ENCODE measurements at places on chromosomes 6 and 20.

DNA sequence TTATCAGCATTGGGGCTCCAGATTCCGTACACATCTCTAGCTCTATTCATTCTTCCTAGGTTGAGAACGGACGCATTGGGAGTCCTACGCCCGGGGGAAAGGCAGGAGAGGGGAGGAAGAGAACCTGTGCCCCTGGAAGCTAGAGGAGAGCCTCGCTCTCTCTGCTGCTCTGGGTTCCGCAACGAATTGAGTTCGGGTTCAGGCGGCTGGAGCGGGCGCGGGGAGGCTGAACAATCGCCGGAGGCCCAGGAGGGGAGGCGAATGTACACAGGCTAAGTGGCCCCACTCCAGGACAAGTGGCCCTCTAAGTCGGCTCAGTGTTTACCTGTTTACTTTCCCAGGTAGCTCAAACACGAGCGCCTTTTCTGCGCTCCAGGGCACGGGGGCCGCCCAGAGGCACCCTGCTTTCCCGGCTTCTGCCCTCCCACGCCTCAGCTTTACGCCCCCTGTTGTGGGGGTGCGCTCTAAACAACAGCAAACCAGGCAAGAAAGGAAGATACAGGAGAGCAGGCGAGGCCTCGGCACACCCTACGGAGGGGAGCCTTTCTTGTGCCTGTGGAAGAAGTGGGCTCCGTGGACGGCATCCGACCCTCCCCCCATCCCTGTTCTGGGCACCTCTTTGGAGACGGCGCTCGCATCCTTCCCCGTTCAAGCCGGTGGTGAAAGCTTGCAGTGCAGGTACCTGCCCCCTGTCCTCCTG lies 4.6 kb upstream of the NKX2-2 start:
- DNase-seq: no peak

DNA sequence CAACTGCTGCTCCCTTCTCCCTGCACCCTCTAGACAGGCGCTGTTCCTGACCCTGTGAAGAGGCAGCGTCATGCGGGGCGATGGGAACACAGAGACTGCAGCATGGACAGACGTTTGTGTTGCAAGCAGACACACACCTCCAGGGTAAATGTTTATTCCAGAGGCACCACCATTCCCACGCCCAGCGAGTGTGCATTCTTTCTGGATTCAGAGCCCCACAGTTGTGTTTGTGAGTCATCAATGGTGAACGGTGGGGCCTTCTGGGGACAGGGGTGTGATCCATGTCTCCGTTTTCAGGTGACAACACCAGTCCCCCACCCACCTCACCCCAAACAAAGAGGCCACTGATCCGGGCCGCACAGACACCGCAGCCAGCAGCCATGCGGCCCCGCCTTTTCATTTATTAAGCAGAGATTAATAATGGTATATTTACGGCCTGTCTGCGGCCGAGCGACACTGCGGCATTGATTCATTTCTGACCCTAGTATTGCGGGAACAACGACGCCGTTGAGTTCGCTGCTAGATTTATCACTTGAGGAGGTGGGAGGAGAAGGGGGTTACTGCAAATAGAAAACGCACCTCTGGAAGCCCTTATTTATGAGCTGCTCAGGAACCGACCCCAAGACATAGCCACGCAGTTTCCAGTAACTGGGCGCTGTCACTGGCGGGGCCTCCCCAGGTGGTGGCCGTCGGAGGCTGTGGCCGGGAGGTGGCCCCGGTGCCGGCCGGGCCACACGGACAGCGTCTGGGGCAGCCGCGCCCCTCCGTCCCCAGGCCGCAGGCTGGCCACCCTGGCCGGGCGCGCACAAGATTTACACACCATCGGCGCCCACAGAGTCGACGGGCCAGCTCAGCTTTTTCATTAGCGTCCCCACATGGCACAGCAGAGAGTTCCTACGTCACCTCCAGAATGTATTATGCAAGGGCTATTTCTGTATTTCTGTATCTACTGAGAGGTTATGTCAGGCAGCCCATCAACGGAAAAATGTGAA lies 367.6 kb downstream of the THBS2 start:
- DNase-seq: no peak

GRCh38 chr6:74889635-74890034 lies 316.2 kb downstream of the COL12A1 start:
- no peak for DNase-seq

DNA sequence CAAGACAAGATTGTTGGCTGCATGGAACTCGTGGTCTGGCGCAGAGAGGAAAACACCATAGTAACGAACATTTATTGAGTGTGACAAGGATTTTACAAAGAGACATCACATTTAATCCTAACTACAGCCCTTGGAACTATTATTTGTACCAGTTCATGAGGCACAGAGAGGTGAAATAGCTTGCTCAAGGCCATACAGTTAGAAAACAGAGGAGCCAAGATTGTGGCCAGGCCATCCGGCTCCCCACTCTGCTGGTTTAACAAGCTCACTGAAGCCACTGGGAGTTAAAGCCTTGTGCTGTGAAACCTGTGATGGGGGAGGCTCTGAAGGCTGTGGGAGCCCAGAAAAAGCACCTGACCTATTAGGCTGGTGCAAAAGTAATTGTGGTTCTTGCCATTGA lies 74.9 kb upstream of the ZNFX1 start:
- no peak for DNase-seq

- no peak for DNase-seq
Measured at GRCh38 chr20:24955045-24955444, 6.0 kb downstream of the CST7 start.

DNA sequence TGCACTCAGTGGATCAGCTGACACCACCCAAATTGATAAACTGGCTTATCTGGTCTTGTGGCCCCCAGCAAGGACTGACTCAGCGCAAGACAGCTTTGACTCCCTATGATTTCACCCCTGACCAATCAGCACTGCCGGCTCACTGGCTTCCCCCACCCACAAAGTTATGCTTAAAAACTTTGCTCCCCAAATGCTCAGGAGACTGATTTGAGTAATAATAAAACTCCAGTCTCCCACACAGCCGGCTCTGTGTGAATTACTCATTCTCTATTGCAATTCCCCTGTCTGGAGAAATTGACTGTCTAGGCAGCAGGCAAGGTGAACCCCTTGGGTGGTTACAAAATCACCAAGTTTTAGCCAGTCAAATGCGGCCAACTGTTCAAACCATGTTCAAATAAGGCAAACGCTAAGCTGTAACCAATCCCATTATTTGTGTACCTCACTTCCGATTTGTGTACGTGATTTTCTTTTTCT lies 32.5 kb downstream of the SLC22A2 start:
- peak; percentile 21 for DNase-seq

GRCh38 chr20:40680161-40680959 lies 8.7 kb downstream of the MAFB start:
- DNase-seq: no peak

DNA sequence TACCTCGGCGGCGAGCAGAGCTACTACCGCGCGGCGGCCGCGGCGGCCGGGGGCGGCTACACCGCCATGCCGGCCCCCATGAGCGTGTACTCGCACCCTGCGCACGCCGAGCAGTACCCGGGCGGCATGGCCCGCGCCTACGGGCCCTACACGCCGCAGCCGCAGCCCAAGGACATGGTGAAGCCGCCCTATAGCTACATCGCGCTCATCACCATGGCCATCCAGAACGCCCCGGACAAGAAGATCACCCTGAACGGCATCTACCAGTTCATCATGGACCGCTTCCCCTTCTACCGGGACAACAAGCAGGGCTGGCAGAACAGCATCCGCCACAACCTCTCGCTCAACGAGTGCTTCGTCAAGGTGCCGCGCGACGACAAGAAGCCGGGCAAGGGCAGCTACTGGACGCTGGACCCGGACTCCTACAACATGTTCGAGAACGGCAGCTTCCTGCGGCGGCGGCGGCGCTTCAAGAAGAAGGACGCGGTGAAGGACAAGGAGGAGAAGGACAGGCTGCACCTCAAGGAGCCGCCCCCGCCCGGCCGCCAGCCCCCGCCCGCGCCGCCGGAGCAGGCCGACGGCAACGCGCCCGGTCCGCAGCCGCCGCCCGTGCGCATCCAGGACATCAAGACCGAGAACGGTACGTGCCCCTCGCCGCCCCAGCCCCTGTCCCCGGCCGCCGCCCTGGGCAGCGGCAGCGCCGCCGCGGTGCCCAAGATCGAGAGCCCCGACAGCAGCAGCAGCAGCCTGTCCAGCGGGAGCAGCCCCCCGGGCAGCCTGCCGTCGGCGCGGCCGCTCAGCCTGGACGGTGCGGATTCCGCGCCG lies 994 bp downstream of the FOXC1 start:
- no peak for DNase-seq

- DNase-seq: no peak
Measured at GRCh38 chr6:100203400-100203799, 209.4 kb upstream of the MCHR2 start.

DNA sequence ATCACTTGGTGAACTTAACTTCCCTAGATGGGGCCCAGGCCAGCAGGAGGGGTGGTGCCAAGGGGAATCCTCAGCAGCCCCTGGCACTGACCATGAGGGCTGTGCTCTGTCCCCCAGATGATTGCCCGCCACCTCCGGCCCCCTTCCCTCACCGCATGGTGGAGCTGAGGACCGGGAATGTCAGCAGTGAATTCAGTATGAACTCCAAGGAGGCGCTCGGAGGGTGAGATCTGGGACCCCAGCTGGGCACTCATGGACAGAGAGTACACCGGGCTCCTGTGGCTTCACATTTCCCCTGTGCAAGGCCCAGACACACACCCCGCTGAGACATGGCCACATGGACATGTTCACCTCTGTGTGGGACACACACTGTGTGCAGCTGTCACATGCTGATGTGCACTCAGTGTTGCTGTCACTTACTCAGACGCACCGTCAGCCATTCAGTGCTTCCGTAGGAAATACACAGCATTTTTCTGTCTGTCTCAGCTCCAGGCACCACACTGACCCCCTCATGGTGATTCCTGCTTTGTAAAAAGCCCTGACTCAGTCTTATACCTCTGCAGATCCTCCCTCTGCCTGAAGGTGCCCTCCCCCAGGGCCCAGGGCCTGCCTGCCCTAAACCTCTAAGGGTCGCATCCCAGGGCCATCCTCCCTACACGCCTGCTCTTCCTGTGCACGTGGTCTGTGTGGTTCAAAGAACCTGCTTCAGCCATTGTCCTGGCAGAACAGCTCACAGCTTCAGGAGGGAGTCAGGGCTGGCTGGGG lies 4.4 kb downstream of the MYLK2 start:
- no peak for DNase-seq

DNA sequence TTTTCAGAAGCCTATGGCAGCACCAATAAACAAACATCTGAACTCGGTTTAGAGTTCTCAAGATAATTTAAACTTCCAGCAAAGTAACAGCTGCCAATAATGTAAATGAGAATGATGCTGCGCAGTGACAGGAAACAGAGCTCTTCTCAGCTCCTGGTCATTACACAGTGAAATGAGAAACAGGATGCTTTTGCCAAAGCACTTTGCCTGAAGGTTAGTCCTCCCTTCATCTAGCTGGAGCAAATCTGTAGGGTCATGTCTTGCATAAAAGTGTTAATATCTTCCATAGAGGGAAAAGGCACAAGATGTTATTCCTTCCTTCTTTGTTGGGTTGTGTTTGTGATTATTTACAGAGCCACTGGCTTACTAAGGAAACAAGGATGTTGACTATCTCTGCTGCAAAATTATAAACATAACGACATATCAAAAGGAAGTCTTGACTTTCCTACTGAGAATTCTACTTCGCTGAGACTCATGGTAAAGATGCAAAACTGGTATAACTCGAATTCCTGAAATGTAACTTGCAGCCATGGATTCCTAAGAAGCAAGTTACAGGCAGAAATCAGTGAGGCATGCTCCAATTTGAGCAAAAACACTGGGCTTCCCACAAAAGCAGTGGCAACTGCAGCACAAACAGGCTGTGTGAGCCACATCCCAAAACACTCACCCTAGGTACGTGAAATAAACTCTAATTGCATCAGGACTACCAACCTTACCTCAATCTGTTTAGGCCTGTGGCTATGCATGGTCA lies 102.5 kb upstream of the BEND6 start:
- DNase-seq: no peak

DNA sequence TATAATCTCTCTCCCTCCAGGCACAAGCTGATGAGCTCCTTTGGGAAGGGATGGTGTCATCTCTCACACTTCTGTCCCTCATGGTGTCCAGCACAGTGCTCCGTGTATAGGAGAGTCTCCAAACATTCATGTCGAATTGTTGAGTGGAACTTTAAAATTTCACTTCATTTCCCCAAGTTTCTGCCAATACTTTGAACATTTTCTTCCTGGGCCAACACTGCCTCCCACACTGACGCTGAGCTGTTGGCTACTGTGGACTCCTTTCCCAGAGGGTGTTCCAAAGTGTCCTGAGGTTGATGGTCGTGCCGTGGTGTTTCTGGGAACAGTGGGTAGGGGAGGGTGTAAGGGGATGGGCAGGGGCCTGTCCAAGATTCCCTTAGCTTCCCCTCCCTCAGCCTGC lies 122.7 kb downstream of the TIAM2 start:
- no peak for DNase-seq

- no peak for DNase-seq
Measured at GRCh38 chr20:63533388-63533787, 3.8 kb downstream of the PTK6 start.

- no peak for DNase-seq
Measured at GRCh38 chr6:136405420-136406029, 115.9 kb upstream of the BCLAF1 start.

DNA sequence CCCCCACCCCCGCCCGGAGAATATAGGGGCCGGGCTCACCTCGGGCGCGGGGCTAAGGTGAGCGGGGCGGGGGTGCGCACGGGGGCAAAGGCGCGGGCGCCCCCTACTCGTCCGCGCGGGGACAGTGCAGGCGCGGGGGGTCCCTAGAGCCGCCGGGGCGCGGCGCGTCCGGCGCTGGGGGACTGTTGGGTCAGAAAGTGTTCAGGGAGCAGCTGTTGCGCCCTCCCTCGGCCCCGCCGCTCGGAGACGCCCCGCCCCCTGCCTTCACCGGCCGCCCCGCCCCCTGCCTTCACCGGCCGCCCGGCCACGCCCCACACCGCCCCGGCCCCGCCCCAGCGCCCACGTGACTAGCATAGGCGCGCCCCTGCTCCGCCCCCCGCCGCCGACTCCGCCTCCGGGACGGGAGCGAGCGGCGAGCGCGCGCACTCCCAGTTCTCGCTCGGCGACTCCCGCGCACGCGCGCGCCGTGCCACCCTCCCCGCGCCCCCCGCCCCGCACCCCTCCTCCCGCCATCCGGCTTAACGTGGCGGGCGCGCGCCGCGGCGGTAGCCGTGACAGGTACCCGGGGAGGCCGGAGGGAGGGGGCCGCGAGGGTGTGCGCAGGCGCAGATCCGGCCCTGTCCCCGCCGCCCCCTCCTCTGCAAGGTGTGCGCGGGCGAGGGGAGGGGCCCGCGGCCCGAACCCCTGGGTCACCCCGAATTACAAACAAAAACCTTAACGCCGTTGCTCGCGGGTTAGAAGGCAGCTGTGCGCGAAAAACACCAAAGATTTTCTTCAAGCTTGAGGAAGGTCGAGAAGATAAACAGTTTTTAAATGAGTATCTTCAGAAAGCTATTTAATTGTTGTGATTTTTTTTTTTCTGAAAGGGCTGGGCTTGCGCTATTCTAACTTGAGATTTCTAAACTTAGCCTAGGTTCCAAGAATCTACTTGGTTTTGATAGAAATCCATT lies 704 bp upstream of the ZNF217 start:
- peak; percentile 90 for DNase-seq

DNA sequence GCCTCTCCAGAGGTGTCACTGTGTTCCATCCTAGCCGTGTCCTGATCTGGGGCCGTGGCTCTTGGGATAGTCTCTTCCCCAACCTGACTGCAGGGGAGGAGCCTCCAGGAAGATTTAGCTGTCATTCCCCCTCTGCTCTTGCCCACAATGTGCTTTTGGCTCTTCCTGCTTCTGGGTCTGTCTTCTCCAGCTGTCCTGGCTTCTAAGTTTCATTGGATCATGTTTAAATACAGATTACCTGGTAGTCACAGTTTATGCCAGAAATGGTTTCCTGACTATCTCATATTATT lies 139.1 kb downstream of the ZDHHC14 start:
- DNase-seq: no peak

- DNase-seq: no peak
Measured at GRCh38 chr20:15544742-15545141, 1028.5 kb downstream of the KIF16B start.

GRCh38 chr6:160973311-160974250 lies 18.0 kb upstream of the MAP3K4 start:
- no peak for DNase-seq
